ENCODE measurements at places on chromosomes 3 and 15. TPM values are rescaled to one million over a fixed set of nuclear protein-coding genes. Genes with fewer than 3 reads are reported as not detected.
A peak's percentile ranks its signal among the peaks of the same experiment; 100 is the strongest.

Gene GOLGA6L7
- not detected for polyA plus RNA-seq

Gene ROPN1
- polyA plus RNA-seq = 1.7 TPM

Gene GOLGA8T
- polyA plus RNA-seq = not detected

Gene RASGRP1
- not detected for polyA plus RNA-seq

Gene P2RY14
- not detected for polyA plus RNA-seq

Gene HRG
- polyA plus RNA-seq = 0.20 TPM

DNA sequence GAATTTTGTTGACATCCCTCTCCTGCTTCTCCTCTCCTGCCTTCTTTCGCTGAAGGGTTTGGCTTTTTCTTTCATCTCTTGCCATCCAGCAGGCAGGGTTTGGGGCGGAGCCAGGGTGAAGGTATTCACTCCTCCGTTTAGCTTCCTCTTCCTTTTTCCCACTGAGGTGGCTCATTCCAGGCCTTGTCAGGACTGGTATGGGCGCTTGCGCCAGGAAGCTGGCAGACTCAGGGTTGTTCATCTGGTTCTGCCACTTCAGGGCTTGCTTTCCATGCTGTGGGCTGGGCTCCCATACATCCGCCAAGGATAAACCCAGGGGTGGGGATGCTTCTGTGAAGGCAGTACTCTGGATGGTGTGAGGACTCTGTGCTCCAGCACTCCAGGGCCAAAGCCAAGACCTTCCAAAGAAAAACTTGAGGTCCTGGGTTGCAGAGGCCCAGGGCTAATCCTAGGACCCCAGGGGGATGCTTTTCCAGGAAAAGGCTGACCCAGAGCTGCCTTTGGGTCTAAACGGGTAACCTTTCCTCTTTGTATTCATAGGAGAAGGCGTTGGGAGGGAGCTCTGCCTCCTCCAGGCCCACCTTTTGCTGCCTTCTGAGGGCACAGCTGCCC lies 7.7 kb upstream of the AMOTL2 start:
- DNase-seq = peak; percentile 97

DNA sequence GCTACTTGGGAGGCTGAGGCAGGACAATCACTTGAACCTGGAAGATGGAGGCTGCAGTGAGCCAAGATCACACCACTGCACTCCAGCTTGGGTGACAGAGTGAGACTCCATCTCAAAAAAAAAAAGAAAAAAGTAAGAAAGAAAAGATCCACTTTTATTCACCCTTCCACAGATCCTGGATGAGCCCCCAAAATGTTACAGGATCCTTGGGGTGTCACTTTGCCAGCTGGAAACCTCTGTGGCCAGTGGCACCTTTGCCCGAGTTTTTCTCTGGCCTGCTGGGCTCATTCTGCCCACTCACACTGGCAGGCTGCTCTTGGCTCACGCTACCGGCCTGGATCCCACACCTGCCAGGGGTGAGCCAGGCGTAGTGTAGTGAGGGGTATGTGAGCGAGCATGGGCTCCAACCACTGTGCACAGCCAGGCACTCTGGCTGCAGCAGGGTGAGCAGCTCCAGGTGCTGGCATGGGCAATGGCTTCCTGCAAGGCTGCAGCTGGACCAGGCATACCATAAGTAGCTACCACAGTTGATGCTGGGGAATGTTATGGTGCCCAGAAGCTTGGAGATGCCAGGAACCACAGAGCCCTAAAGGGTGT lies 57.8 kb upstream of the C15orf39 start:
- no peak for DNase-seq

DNA sequence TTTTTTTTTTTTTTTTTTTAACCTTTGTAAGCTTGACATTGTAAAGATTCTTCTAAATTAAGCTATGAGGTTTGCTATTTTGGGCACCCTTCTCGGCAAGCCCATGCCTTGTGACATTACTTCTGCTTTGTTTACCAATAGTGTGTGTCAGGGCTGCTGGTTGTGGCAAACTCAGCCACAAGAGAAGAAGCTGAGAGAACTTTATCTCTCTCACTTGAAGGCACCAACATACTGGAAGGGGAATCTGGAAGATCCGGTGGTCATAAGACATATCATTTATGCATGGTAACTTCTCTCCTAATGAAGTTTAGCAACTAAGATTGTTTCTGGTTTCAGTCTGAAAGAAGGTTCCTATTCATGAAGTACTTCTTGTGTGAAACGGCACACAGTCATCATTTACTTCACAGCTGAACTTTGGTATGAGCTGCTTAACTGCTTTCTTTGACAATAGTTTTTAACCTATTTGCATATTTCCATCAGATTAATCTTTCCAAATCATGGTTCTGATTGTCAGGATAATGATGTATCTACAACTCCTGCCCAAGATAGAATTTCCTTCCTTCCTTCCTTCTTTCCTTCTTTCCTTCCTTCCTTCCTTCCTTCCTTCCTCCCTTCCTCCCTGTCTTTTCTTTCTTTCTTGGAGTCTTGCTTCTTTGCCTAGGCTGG lies 189.3 kb downstream of the NFKBIZ start:
- no peak for DNase-seq

GRCh38 chr3:111653766-111654165 lies 58.6 kb upstream of the ZBED2 start:
- no peak for DNase-seq

- DNase-seq = no peak
Observed at GRCh38 chr3:42027571-42027970, 63.6 kb upstream of the TRAK1 start.

DNA sequence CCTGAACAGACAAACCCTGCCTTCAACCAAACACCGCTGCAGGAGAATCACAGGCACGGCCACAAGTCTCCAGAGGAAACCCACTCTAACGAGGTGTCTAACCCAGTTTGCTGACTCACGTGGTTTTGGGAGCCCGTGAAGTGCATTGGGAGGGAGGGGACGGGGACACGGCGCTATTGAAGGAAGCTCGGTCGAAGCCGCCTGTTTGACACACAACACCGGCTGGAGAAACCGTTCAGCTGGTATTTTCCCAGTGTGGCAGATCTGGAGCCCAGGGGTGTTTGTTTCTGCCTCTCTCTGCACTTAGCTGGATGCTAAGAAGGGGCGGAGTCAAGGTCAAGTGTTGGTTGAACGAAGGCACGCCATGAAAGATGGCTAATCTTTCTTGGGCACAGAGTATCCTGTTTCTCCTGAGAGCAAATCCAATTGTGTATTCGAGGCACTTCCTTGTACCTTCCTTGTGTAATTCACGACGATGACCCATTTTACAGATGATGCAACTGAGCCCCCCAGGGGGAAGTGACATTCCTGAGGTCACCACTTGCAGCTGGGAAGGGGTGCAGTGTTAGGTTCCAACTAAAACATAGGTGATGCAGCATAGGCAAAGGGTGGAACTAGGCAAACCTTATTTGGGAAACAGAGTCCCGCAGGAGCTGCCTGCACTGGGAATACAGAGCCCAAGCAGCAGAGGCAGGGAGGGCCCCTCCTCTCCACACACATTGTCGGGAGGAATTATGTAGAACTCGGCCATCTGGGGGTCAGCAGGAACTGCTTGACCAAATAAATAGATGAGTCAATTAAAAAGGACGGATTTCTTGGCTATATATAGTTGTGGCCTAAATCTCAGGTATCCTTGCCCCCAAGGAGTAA lies 22.5 kb downstream of the SLC6A6 start:
- no peak for DNase-seq

- DNase-seq = no peak
Observed at GRCh38 chr3:170623524-170623923, 37.6 kb upstream of the SLC7A14 start.

DNA sequence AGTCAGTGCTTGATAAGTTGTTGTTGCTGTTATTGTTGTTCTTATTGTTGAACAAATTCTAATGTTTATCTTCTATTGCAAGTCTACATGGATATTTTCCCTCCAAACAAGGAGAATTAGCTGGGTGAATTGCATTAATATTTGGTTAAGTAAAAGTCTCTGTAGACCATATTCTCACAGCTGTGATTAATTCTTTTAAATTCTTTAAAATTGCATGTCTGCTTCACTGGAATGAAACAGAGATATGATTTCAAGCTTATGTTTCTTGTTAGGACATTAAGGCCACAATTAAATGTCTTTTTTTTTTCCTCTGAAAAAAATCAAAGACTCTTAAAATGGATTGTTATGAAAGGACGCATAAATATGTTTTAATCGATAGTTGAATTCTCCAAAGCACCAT lies 153.4 kb downstream of the EBLN2 start:
- DNase-seq = no peak

DNA sequence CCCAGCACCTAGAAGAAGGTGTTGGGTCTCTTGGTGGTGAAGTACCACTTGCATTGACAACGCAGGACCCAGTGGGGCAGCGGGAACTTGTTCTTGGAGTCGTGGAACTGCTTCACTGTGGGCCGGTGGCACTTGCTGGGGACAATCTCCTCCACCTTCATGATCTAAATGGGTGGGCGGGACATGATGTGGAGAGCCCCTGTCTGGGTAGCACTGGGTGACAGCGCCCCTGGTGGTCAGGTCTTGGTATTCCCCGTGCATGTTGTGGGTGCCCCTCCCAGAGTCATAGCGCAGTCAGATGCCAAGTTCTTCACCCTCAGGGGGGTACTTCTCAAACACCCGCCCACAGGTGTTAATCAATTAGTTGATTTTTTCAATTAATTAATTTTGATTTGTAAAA lies 60.2 kb downstream of the AGBL1 start:
- no peak for DNase-seq

- no peak for DNase-seq
Observed at GRCh38 chr3:161549261-161549660, 52.7 kb downstream of the OTOL1 start.

DNA sequence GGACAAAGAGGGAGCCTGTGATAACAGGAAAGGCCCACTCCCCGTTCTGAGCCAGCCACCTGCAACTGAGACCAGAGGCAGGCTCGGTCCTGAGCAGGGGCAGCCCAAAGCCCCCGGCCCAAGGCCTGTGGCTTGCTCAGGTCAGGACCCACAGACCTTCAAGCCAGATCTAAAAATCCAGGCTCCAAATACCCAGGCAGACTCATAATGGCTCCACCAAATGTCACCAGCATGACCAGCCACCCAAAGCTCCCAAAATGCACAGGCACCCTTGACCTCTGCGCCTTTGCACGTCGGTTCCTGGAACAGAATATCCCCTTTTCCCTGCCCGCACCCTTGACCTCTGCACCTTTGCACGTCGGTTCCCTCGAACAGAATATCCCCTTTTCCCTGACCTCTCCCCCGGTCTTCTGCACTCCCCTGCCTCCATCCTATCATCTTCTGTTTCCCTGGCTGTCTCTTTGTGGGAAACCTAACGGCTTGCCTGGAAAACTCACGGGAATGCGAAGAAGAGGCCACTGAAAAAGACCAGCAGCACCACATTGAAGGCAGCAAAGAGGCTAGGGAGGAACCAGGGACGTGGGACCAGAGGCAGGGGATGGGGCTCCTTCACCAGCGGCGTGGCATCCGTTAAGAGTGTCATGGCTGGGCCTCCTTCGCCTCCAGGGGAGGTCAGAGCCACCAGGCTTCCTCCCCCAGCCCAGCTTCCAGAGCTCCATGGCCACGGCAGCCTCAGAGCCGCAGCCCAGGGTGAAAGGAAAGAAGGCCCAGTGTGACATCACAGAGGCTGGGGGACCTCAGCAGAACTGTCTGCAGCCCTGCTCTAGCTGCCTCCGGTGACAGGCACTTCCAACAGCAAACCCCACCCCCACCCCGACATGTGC lies at the start of gene ZDHHC19:
Gene ZDHHC19 (minus strand): TSS at position 728 of the 884 bp plus-strand sequence. CDS start 85 bp downstream, at position 643.
- no peak for DNase-seq

DNA sequence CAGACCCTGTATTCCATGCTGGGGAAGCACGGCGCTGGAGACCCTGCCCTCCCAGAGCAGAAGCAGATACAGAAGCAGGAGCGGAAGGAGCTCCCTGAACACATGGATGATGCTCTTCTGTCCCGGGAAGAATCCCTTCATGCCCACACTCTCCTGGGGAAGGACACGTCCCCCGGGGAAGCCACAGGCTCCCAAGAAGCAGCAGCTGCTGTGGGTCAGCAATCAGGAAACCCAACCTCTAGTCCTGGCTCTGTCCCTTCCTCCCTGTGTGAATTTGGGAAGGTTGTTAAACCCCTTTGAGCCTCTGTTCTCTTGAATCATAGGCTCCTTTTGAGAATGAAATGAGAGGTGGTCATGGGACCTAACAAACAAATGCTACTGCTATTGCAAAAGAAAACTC lies 176.2 kb upstream of the TPM1 start:
- no peak for DNase-seq

- no peak for DNase-seq
Observed at GRCh38 chr15:63602595-63602994, 5.4 kb downstream of the FBXL22 start.

GRCh38 chr15:62649793-62650420 lies 392.6 kb upstream of the TPM1 start:
- DNase-seq = peak; percentile 12

GRCh38 chr15:40992241-40992741 lies 39.0 kb downstream of the CHAC1 start:
- no peak for DNase-seq

Measured in mammary epithelial cell (primary cell).